ENCODE measurements at places on chromosomes 6 and 20.
A peak's percentile ranks its signal among the peaks of the same experiment; 100 is the strongest.

- DNase-seq: peak; percentile 47
These were observed 45.3 kb upstream of the COL21A1 start for GRCh38 chr6:56292505-56293181.

DNA sequence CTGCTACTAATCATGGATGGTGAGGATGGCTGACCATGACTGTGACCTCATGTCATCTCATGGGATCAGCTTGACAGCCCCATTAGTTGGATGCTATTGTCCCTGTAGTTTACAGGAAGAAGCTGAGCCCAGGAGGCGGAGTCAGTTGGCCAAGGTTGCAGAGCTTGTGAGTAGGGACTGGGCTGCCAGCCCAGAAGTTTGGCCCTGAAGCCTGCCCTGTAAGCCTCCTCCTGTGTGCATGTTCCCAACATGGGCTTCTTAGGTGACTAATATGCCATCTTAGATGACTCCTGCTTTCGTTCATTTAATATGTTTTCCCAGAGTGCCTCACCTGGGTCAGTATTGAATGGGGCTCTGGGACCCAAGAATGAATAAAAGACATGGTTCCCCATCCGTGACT, 6.9 kb downstream of the EDN3 start:
- no peak for DNase-seq

DNA sequence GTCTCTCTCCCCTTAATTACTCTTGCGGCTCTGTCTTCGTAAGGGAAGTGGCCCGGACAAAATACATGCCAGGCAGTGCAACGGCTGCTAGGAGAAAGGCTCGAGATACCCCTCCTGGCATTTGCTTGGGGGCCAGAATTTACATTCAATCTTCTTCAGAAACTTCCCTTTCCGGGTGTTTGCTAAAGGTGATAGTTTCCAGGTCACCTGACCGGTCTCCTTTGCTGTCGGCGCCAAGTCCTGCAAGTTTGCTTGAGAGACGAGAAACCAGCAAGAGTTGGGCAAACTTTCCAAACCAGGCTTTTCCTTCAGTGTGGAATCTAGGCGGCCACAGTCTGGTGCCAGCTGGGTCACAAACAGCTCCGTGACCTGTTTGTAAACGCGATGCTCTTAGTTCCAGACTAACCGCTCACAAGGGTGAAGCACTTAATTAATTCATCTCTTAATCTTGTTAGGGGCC, 563 bp upstream of the SRSF3 start:
- DNase-seq: peak; percentile 52

DNA sequence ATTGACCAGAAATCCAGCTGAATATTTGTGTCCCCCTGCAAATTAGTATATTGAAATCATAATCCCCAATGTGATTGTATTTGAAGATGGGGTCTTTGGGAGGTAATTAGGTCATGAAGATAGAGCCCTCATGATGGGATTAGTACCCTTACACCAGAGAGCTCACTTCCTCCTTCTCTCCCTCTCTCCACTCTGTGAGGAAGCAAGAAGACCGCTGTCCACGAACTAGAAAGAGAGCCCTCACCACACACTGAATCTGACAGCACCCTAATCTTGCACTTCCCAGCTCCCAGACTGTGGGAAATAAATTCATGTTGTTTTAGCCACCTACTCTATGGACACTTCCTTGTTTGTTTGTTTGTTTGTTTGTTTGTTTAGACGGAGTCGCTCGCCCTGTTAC, 11.9 kb upstream of the PLAGL1 start:
- DNase-seq: peak; percentile 30

DNA sequence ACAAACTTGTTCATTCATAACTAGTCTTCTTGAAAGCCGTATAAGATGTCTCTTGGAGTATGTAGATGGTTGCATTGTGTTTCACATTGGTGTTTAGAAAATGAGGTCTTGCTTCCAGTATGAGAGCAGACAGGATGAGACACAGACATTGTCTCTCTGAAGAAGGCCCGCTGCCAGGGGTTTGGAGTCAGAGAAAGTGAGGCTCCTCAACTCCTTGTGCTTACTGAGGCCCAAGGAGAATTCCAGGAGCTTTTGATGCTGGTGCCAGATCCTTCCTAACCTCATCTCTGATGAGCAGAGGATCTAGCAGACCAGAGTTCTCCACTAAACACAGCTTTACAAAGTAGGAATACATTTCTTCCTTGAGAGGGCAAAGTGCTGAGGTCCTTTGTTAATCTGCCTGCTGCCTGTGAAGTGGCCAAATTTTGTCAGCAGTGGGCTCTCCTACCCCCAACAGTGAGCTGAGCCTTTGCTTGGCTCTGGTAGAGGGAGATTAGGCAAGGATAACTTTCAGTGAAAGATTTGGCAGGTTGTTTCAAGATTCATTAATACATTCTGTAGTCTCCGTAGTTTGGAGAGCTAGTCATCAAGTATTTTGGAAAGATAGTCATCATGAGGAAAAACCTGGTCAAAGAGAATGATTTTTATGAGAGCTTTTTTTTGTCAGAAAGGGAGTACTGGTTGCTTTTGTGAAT, 9.7 kb downstream of the MAPRE1 start:
- no peak for DNase-seq

DNA sequence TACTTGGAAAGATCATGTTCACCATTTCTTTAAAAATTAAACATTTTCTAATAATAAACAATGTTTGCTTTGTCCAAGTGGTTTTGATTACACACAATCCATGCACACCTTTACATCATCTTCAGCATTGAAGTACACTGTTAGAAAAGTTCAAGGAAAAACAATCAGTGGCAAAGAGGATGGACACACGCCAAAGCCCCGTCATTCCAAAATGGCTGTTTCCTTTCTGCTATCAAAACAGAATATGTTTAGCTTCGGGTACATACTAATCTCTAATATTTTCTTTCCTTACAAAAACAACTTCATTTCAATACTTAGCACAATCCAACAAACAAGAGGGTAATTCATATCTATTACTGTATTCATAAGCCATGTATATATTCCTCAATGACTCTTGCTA, 24.5 kb downstream of the REPS1 start:
- DNase-seq: no peak

DNA sequence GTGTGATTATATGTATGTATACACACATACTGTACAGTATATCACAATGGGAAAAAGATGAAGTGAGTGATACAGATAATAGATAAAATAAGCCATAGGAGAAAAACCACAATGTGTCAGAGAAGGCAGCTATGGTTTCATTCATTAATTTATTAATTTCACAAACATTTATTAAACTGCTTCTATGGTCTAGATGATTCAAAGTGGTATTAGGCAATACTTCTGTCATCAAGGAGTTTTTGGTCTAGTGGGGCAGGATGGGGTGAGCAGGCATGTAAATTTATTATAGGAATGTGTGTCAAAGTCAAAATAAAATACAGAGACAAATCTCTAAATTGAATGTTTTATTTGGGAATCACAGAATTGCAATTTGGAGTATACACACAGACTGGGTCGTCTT, 65.2 kb upstream of the ANKEF1 start:
- DNase-seq: no peak

- DNase-seq: no peak
These were observed 161.0 kb downstream of the DHX35 start for GRCh38 chr20:39123185-39123557.

GRCh38 chr6:151071295-151071694, 168.5 kb upstream of the AKAP12 start:
- no peak for DNase-seq

DNA sequence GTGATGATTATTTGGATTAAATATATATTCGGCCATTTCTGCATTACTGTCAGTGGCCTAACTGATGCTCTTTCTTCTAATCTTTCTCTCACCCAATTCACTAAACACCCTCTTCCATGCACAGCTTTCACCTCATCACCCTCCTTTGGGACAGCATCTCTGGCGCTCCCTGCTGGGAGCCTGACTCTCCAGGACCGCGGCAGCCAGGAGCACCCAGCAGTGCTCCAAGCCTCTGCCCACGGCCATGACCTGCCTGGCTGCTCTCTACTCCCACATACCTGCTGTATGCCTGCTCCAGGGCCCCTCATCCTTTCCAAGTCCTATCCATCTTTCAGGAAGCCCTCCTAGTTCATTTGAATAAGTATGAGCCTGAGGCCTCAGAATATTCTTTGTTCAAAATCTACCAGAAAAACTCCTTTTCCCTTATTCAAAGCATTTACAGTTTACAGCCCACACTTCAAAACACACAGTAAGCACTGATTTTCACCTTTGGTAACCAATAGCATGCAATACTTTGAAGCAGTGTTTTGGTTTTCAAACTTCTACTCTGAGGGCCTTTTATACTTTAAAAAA, 15.2 kb downstream of the CTCFL start:
- peak; percentile 32 for DNase-seq

DNA sequence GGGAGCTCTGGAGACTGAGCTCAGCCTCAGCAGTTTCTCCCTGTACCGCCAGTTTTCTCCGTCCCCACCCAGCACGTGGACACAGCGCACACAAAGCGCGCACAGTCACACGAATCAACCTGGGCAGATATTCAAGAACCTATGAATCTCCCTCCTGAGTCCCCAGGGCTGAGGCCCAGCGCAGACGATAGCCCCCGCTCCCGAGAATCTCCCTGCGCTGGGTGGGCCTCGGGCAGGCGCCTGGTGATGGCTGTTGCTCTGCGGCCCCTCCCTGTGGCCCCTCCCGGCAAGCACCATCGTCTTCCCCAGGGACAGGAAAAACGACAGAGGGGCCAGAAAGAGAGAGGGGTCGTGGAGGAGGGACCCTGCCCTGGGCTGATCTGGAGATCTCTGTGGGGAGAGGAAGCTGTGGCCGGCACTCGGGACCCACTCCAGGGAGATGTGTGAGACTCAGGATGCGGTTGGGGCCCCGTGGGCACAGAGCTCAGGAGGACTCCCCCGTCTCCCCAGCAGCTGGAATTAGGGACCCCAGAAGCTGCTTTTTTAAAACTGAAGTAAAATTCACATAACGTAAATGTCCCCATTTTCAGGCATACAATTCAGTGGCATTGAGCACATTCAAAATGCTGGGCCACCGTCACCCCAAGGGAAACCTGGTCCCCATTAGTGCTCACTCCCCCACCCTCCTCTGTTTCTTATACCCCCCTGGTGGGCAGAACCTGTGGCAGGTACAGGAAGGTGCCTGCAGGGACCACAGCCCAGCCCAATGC, 330.8 kb downstream of the TAF4 start:
- DNase-seq: no peak

- DNase-seq: no peak
These were observed 162.6 kb upstream of the SCGN start for GRCh38 chr6:25489399-25489798.

GRCh38 chr6:43240950-43241349, 2.3 kb upstream of the TTBK1 start:
- DNase-seq: peak; percentile 49

DNA sequence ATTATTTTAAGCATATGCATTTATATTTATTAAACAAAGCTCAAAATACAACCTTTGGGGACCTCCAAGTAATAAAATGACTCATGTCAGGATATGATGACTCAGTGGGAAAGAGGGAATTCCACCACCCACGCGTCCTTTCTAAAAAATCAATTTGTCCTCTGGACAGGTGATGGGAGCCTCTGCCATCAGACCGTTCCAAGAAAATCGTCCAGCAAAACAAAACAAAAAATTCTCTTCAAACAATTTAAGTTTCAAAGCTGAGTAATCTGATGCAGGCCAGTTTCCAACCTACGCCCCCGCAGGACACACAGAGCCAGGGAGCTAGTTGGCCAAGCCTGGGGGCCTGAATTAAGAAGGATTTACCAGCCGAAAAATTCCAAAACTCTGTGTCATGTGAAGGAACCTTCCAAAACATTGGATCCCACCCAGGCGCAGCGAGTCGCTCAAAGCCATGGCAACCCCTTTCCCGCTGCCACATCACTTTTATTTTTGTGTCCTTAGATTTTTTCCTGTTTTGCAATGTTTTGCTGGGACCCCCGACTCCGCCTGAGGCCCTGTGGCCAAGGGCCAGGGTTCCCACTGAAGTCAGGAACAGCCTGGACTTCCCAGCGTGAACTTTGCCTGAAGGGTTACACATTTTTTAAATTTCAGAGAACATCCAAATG, 95.3 kb downstream of the NFATC2 start:
- no peak for DNase-seq

- DNase-seq: no peak
These were observed 22.2 kb upstream of the TULP4 start for GRCh38 chr6:158290040-158290439.

GRCh38 chr20:37907330-37907676, 4.4 kb downstream of the VSTM2L start:
- no peak for DNase-seq

DNA sequence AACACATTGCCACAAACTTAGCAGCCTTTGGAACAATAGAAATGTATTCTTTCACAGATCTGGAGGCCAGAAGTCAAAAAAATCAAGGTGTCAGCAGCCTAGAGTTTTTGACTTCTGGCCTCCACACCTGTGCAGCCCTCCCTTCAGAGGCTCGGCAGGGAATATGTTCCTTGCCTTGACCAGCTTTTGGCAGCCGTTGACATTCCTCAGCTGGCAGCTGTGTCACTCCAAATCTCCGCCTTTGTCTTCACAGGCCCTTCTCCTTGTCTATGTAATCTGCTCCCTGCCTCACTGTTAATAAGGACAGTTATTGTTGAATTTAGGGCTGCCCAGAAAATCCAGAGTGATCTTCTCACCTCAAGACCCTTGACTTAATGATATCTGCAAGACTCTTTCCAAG, 17.2 kb upstream of the AHI1 start:
- DNase-seq: no peak

DNA sequence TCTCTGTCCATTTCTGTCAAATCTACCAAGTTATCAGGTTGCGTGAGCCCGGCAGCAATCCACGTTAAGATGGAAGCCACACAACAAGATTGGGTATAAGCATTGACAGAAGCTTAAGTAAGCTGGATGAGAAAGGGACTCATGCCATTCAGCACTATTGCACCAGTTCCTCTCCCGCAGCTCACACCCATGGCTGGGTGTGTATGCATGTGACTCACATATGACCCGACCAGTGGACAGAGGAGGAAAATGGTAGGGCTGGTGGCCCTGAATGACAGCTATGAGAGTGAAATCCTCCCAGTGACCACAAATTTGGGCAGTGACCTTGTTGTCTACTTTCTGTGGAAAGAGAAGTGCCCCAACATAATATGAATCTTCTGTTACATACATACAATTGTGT, 113.5 kb downstream of the OTOR start:
- DNase-seq: no peak

- DNase-seq: no peak
These were observed 138.2 kb upstream of the DTNBP1 start for GRCh38 chr6:15800841-15801617.

DNA sequence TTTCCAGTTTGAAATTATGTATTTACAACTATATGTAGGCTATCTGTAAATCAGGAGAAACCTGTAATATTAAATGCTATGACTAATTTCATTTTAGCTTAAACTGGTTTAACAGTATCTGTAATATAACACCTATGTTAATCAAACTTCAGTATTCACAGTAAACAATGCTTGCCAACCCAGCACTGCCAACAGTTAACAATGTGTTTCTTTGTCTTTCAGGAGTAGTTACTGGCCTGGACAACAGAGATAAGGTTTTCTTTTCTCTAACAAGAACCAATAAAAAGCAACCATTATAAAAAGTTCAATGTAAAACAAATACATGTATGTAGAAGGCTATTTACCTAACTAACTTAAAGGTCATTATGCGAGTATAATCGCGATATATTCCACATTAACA, 158.8 kb downstream of the CDK19 start:
- no peak for DNase-seq

GRCh38 chr20:48523191-48523995, 304.4 kb downstream of the PREX1 start:
- DNase-seq: peak; percentile 30

Measured in inflammatory macrophage treated with lipopolysaccharide for 4 hours (primary cell).